ENCODE measurements at places on chromosomes 16 and 17.

- DNase-seq = no peak
Observed at GRCh38 chr17:64259426-64259825, 3.6 kb downstream of the TEX2 start.

GRCh38 chr17:6070430-6070912 is 292 bp downstream of the WSCD1 start:
- DNase-seq = no peak

- DNase-seq = no peak
Observed at GRCh38 chr17:46100590-46100989, 92.6 kb downstream of the KANSL1 start.

DNA sequence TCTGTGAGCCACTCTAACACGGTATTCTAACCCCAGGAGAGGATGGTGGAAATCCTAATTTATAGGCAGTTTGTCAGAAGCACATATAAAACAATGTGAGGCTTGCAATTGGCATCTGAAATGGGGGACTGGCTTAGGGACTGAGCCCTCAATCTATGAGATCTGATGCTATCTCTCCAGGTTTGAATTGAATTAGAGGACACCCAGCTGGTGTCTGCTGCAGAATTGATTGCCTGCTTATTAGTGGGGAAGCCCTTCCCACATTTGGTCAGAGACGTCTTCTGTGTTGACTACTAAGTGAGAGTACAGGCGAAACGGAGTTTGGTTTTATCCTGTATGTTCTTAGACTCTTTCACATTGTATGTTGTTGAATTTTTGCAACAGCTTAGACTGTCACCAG is 13.6 kb upstream of the TMIGD1 start:
- DNase-seq = no peak

DNA sequence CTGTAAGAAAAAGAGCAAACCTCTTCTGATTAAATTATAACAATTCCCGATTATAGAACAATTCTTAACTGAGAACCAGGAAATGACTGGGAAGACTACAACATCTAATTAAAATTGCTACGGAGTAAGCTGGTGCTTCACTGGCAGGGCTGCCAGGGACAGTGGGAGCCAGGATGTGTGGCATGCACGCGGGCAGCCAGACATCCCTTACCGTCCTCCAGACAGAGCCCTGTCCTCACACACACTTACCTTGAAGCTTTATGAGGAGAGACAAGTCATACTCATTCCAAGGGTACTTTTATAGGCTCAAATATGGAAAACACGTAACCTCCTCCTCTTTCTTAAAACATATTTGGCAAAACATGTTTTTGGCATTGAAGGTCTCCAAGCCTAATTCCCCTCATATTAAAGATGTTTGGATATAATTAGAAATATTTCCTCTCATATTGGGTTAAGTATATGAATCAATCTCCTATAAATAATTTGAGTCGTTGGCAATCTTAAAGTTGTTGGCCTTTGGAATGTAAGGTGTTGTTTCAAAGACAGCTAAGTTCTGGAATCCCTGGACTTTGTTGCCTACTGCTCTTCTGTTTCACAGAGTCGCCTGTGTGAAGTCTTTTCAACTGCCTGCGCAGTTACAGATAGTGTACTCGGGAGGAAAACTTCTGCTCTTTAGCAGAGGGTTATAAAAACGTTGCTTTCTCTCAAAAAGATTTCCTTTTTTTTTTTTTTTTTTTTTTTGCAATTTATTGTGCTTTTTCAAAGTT is at the start of gene MYH1:
Gene MYH1 (minus strand): TSS at position 272 of the 767 bp plus-strand sequence. CDS start 1,900 bp downstream, outside the sequence.
- DNase-seq = no peak

- DNase-seq = no peak
Observed at GRCh38 chr16:27333104-27333503, 19.3 kb downstream of the IL4R start.

DNA sequence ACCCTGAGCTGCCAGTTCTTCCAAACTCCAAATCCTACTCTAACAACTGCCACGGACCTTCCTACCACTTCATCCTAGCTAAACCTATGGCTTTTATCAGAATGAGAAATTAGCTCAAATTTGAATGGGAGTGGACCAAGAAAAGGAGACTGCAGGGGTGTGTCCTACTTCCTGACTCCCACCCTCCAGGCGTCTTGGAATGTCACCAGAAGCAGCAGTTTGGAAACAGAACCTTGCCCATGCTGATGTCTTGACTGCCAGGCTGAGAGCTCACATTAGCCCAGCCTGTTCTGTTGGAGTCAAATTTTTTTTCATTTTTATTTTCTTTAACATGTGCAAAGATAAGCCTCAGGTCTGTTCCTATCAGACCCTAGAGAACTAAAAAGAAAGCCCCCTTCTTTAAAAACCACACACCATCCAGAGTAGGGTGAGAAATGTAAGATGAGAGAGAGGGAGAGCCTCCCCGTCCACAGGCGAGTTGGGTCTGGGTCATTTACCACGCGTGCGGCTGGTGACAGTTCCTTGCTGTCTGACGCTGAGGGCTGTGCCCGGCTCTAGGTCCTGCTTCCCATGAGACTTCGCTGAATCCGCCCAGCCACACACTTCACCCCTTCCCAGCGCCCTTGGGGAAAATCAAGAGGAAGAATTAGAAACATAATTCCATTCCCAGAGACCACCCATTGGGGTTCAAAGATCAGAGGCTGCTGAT is 54.3 kb downstream of the WNT3 start:
- no peak for DNase-seq

GRCh38 chr17:11499881-11500280 is 98.4 kb upstream of the DNAH9 start:
- DNase-seq = no peak

GRCh38 chr16:1723450-1724147 is 17.6 kb downstream of the MAPK8IP3 start:
- no peak for DNase-seq

- no peak for DNase-seq
Observed at GRCh38 chr17:46117850-46118696, 75.2 kb downstream of the KANSL1 start.

- DNase-seq = no peak
Observed at GRCh38 chr17:17109256-17109655, 67.0 kb downstream of the MPRIP start.

- no peak for DNase-seq
Observed at GRCh38 chr16:15972046-15972868, 22.8 kb downstream of the ABCC1 start.

GRCh38 chr16:12162151-12162985 is 185.8 kb downstream of the SNX29 start:
- no peak for DNase-seq

GRCh38 chr17:34241062-34241461 is 14.0 kb upstream of the CCL2 start:
- no peak for DNase-seq

DNA sequence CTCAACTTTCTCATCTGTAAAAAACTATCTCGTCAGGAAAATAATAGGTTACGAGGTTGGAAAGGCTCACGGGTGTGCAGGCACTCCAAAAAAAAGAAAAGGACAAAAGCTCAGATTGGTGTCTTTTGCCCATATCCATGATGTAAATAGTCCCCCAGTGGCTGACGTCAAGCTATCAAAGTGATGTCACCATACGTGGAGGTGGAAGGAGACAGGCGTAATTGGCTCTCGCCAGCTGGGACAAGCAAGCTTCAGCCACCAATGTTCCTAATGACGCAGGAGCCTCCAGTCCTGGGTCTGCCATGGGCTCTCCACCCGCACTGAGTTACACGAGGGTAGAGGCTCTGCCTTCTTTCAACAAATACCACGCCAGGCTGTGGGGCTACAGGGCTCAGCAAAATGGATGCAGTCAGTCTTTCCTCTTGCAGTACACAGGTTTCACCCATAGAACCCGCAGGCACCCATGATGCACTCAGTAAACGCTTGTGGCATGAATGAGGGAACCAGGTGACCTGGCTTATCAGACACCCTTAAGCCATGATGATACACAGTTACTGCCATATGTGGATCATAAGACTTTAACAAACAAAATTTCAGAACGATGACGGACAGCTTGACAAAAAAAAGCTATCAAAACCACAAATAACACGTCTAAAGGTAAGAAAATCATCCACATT is 50.5 kb downstream of the COTL1 start:
- no peak for DNase-seq

GRCh38 chr17:68682903-68683302 is 81.7 kb upstream of the FAM20A start:
- DNase-seq = no peak

DNA sequence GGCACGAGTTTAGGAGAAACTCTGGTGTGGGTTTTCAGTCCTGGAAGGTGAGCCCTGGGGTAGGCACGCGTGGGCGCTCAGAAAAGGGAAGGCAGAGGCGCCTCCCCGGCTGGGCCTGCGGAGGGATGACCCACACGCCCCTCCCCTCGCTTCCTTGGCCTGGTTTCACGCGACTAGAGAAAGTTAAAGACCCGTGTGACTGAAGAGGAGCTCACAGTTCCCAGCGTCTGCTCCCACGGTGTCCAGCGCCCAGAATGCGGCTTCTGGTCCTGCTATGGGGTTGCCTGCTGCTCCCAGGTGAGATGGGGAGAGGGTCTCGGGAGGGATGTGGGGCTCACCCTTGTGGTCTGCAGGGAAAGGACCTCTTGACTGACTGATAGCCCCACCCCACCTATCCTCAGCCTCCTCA is at the start of gene CD300LG:
Gene CD300LG (plus strand): TSS at position 214 of the 409 bp plus-strand sequence. CDS start 41 bp downstream, at position 255.
- no peak for DNase-seq

DNA sequence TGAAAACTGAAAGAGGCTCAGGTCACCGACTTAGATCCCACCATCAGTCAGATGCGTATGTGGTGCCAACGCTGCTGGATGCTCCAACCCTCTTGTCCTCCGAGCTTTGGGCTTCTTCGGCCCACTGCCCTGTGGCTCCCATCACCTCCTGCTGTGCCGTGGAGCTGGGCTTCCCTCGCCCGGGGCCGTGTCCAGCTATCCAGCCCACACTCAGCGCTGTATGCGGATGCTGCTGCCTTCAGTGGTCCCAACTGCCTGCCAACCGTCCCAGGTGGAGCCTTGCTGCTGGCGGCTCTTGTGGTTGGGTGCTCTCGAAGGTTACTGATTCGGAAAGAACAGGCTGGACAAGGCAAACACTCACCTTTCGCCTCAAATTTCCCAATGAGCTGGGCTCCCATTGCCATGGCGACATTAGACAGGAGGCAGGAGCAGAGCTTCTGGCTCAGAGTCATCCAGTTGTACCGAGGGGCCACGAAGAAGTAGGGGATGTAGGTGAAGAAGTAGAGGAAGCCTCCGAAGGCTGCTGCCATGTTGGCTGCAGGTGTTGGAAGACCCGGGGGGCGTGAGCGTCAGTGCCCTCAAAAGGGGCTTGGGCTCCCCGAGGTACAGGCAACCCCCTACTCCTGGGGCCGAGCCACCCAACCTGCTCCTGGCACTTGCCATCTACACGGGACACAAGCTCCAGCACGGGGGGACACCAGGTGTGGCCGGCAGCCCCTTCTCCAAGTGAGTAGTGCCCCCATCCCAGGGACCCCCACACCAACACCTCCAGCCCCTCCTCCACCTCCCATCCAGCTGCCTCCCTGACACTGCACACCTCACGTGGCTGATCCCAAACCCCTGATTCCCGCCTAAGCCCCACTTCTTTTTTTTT is 32.2 kb downstream of the ABCA3 start:
- DNase-seq = no peak

DNA sequence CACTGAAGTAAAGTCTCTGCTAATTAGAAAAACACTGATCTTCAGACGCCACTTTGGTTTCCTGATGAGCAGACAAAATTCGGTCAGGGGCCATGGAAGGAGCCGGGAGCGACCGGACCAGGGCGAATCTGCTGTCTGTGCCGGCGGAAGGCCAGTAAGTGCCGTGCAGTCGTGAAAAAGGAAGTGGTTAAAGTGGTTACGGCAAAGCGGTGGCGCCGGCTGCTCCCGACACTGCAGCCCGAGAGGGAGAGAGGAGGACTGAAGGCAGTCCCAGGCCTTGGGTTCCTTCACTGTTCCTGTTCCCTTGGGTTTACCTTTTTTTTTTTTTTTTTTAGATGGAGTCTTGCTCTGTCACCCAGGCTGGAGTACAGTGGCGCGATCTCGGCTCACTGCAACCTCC is 17.3 kb upstream of the HEXD start:
- DNase-seq = peak; percentile 23

DNA sequence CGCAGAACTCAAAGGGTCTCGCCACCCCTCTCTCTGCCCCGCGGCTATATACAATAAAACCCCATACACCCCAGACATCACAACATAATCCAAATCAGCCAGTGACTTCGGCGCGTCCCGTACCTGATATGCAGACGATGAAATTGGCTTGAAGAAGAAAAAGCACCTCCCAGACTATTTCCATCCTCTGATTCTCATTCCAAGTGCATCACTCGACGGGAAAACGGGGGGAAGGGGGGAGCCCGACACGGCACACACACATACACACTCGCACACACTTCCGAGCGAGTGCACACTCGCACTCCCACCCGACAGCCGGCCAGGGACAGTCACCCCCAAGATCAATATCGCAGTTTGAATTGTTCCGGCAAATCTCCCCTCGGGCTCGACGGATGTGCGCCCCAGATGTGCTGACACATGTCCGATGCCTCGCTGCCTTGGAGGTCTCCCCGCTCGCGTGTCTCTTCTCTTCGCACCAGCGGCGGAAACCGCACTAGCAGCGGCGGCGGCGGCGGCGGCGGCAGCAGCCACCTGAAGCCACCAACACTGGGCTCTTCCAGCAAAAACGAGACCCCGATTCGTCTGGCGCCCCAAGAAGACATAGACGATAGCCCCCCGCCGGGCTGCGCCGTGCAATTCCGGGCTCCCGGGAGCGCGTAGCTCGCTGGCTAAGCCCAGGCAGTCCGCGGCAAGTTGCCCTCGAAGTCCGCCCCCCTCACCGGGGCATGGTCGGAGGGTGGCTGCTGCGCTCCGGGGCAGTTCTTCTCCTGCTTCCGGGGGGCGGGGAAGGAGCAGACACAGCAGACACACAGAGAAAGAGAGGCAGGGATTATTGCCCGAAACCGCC is 688 bp downstream of the CA10 start:
- DNase-seq = no peak

DNA sequence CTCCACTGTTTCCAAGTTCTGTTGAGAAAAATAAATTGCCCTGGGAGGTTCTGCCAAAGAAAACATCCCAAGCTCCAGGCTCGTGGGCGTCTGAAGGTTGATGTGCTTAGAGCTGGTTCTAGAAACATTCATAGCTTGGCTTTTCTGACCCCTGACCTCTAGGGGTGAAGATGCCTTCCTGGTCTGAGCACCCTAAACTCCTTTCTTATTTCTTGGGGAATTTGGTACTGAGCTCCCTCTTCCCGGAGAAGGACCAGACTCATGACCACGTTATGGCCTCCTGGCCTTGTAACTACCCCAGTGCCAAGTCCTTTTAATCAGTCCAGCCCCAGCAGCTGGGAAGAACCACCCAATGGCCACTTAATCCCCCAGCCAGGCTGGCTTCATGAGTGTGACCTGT is 66.4 kb downstream of the MYH11 start:
- DNase-seq = no peak

DNA sequence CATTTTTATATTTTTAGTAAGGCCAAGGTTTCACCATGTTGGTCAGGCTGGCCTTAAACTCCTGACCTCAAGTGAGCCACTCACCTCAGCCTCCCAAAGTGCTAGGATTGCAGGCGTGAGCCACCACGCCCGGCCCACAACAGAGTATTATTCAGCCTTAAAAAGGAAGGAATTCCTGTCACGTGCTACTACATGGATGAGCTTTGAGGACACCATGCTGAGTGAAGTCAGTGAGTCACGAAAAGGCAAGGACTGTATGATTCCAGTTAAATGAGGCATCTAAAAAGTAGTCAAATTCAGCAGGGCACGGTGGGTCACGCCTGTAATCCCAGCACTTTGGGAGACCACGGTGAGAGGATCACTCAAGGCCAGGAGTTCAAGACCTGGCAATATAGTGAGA is 9.7 kb downstream of the CSF3 start:
- no peak for DNase-seq
